Activated T-cell treated with anti-CD3 and anti-CD28 coated beads, Interleukin-2, amount 50 U/mL, for 24 hours (primary cell): ENCODE measurements at places on chromosomes 6 and 20.

DNA sequence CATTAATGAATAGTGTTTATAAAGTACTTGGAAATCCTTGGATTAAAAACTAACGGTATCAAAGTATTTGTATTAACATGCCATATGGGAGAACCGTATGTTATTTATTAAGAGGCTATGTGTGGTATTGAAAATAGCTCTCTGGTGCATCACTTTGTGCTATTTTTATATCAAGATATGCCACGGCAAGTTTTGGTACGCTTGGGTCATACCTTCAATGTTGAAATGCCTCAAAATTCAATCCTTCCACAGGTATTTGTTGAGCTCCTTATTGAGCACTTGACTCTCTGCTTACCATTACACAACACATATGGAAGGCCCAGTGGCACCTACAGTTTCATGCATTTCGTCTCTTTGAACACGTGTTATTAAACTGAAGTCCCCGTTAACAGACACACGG lies 647.9 kb downstream of the KIF16B start:
- DNase-seq: no peak

DNA sequence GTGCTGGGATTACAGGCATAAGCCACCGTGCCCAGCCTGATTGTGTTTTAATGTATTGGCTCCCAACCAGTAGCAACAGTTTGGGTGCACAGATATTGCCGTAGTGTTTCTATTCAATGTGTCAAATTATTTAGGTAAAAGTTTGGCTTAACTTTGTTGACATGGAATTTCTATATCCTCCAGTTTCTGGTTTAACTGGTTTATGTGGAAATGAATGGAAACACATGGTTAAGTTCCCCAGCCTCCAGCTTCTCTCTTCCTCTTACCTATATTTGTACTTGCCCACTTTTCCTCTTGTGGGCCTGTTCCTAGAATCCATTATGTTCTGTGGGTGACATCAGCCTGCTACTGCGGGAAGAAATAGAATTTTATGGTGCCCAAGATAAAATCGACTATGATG lies 53.9 kb upstream of the ESR1 start:
- no peak for DNase-seq

- no peak for DNase-seq
Observed at GRCh38 chr6:110476046-110476849, at the start of gene SLC22A16. Gene SLC22A16 (minus strand): TSS chr6:110476613. CDS start chr6:110476574, 39 bp downstream.

- no peak for DNase-seq
Observed at GRCh38 chr6:35218021-35218420, 4.3 kb downstream of the SCUBE3 start.

DNA sequence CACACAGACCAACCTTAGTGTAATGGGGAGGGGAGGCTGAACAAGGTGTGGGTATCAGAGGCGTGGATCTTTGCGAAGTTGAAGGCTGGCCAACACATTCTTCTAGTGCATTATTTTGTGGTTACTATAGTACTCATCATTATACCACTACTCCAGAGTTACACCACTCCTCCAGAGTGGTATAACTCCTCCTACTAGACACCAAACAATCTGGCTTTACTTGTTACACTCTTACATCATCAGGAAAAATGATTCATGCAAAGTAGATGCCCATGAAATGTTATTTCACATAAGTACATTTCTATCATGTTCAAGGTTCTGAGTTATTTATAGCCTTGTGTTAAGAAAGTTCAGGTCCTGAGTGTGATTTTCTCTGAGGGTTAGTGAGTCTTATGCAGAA lies 443.1 kb upstream of the OPRM1 start:
- DNase-seq: no peak
